Hepatocyte (in vitro differentiated cells): ENCODE measurements at places on chromosomes 3 and 15. TPM values are rescaled to one million over a fixed set of nuclear protein-coding genes. Genes with fewer than 3 reads are reported as not detected.
A peak's percentile ranks its signal among the peaks of the same experiment; 100 is the strongest.

The SV2B gene
- total RNA-seq = 0.56 and 2.2 TPM in 2 replicates

The C3orf80 gene
- total RNA-seq = 0.32 and 0.47 TPM in 2 replicates

The RNU5B-1 gene
- not detected in 2 replicates for total RNA-seq

The GPR87 gene
- total RNA-seq = 7.0 and 8.8 TPM in 2 replicates

The ZWILCH gene
- 10.8 and 17.8 TPM in 2 replicates for total RNA-seq

The STT3B gene
- total RNA-seq = 213 and 253 TPM in 2 replicates

The RASGRP1 gene
- 0.53 and 2.4 TPM in 2 replicates for total RNA-seq

GRCh38 chr3:183370391-183370790 is 58.0 kb downstream of the MCF2L2 start:
- no peak for DNase-seq

- no peak for DNase-seq
Measured at GRCh38 chr3:9087831-9088413, 124.7 kb upstream of the RAD18 start.

DNA sequence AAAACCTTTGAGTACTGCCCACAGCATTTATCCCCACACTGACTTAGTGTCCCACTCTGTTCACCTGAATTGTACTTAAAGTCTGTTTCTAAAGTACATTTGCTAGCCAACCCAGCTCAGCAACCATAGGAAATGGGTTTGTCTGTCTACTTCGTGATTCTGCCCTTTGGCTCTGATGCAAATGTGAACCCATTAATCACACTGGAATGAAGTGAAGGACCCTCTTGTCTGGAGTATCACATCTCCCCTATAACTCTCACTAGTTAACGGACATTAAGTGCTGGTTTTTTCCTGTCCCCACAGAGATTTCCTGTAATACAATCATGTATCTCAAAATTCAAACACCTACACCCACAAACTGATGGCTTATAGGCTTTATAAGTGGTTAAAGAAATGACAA is 20.5 kb downstream of the EID1 start:
- no peak for DNase-seq

DNA sequence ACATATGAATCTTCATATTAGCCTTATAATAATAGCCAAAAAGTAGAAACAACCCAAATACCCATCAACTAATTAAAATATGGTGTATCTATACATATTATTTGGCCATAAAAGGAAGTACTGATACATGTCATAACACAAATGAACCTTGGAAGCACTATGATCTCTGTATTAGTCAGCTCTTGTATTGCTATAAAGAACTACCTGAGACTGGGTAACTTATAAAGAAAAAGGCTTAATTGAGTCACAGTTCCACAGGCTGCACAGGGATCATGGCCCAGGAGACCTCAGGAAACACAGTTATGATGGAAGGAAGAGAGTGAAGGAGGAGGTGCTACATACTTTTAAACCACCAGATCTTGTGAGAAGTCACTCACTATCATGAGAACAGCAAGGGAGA is 16.0 kb upstream of the CCR2 start:
- no peak for DNase-seq

DNA sequence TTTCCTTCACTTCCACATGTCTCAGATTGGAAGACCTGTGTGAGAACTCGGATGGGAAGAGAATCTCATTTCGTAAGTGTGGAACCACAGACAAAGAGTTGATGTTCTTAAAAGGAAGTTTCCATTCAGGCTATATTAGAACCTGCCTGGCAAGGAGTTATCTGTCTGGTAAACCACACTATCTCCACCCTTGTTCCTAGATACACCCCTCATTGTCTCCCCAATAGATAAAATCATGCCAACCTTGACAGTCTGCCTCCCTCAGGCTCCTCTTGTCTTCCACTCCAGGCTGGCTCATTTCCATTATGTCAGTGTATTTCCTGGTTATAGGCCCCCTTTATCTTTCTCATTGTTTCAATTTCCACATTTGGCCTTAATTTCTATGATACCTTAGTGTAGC is 89.2 kb downstream of the TMEM108 start:
- DNase-seq = no peak

- DNase-seq = no peak
Measured at GRCh38 chr3:65843732-65844131, 195.0 kb downstream of the MAGI1 start.

GRCh38 chr3:157444797-157445184 is 8.1 kb downstream of the PTX3 start:
- DNase-seq = no peak

DNA sequence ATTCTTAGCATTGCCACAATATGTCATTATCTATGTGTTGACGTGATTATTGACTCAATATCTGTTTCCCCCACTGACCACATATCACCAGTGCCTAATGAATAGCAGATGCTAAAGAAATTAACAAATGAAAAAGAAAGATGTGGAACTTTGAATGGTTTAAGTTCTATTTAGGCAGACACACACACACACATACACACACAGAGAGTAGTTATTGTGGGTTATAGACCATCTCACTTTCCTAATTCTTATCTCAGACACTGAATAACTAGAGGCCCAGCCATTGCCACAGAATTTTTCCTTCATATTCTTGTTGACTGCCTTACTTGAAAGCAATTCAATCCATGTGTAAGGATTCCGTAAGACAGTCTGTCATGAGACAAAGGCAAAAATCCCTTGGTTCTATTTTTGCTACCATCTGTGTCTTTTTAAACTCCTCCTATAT is 61.9 kb upstream of the PHLDB2 start:
- DNase-seq = no peak

DNA sequence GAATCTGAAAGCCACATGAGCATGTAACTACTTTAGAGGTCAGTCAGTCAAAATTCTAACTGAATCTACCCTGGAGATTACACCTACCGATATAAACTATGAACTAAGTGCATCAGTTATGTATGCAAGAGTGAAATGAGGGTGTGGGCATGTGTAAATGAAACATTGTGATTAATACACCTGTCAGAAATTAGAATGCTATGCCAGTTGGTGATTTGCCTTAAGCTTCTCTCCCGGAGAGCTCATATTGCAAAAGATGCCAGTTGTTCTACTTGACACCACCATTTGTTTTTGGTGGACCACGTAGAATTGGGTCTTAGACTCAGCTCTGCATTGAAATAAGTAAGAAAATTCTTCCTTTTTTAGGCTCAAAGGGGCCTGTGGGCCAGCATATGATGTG is 91.0 kb upstream of the KBTBD8 start:
- no peak for DNase-seq

GRCh38 chr3:126999383-126999782 is 16.5 kb downstream of the PLXNA1 start:
- DNase-seq = no peak

DNA sequence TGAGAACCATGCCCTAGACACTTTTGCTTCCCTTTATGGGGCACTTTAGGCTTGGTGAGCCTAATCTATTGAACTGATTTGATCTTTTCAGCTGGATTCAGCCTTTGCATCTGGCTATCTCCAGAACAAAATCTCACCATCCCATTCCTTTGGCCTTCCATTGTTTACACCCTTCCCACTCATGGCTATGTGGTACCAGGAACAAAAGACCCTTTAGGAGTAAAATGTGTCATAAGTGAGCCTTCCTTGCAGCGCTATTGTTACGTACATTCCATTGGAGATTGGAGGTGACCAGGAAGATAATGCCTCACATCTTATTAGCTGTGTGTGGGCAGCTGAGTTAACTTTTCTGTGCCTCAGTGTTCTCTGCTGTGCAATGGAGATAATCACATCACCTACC is 188.4 kb downstream of the SATB1 start:
- DNase-seq = no peak

- no peak for DNase-seq
Measured at GRCh38 chr15:56208641-56209155, 35.0 kb downstream of the RFX7 start.

DNA sequence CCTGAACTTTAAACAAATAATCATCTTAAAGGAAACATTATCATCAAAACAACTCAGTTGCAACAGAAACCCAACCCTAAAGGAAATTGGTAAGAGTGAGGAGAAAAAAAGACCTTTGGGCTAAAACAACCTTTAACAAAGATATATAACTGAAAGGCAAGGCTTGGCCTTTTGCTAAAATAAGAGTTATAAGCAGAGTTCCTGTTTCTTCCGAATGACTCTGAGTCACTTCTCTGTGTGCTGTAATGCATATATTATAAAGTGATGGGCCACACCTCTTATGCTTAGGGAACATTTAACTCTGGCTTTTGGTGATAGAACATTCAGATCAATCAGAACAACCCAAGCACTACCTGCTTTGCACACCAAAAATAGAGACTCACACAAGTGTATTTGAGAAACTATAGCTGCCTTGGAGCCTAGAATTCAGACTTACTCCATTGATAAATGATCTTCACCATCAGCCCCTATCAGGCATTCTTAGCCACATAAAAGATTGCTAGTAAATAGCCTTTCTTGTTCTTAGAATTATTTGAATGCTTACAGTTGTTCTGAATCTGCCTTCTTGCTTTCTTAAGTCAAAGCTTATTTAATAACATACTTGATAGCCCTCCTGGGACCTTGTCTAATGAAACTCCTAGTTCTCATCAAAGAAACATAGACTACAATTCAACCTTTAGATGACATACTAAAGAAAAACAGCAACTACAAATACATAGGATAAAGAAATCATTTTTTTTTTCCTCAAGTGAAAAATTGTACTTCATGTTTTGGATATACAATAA is 294.2 kb upstream of the SEMA6D start:
- DNase-seq = no peak

DNA sequence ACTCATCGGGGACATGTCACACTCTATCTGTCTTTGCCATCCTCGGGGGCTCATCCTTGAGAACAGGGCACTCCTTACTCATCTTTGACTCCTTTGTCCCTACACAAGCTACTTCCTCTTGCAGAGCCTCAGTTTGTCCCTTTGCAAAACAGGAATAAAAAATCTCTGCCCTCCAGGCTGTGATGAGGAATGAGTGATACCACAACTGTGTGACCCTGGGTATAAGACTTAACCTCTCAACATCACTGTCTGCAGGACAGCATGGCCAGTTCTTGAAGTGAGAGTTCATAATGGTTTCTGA is 48.5 kb downstream of the IQSEC1 start:
- DNase-seq = no peak

GRCh38 chr3:100184948-100185570 is 70.8 kb upstream of the FILIP1L start:
- DNase-seq = no peak

- no peak for DNase-seq
Measured at GRCh38 chr3:38722781-38723568, 73.5 kb upstream of the SCN5A start.

- no peak for DNase-seq
Measured at GRCh38 chr3:162998205-162998604, 1501.6 kb downstream of the OTOL1 start.

DNA sequence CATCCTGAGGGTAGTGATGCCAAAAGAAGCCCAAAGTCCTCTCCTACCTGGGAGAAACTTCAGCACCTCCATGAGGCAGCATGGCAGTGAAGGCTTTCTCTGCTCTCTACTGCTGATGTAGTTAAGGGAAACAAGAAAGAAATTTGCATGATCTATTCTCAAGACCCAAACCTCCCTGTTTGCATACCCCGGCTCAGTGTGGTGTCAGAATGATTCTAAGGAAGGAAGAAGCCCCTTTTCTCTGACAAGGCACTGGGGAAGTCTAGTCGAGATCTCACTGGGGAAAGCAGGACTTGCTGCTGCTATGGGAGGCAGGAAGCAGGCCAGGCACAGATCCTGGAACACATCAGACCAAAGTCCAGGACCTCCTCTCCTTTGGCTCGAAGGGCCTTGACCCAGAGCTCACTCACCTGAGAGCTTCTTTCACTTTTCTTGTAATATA is 89.4 kb upstream of the ICE2 start:
- DNase-seq = no peak

DNA sequence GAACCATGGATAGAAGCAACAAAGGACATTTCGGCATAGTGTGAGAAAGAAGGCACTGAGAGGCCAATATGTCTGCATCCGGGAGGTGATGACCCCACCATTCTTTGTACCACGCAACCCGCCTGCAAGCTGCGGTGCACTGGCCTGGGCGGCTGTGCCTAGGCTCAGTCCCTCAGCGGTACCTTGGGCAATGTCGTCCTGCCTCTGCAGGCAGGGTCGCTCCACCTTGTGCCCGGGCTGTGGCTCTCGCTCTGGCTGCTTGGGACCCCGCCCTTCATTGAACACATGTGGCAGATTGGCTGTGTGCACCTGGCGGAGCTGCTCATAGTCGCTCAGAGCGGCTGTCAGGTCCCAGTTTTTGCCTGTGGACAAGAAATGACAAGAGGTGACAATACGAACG is 243.2 kb downstream of the KLF13 start:
- DNase-seq = no peak

- DNase-seq = peak; percentile 16
Measured at GRCh38 chr3:48180531-48181253, 7.5 kb downstream of the CDC25A start.

- DNase-seq = peak; percentile 44
Measured at GRCh38 chr15:65264863-65265430, 21.7 kb downstream of the PARP16 start.

- DNase-seq = no peak
Measured at GRCh38 chr15:82183121-82184031, 79.2 kb downstream of the EFL1 start.

- DNase-seq = no peak
Measured at GRCh38 chr3:106113747-106114146, 244.9 kb upstream of the CBLB start.
